Stimulated activated CD4-positive, alpha-beta T cell treated with anti-CD3 and anti-CD28 coated beads, Interleukin-1b, Interleukin-23, amount 100 ng/mL, for 24 hours (primary cell): ENCODE measurements at places on chromosomes 11 and 22.

GRCh38 chr11:34508524-34508923, 5.1 kb downstream of the ELF5 start:
- no peak for DNase-seq

DNA sequence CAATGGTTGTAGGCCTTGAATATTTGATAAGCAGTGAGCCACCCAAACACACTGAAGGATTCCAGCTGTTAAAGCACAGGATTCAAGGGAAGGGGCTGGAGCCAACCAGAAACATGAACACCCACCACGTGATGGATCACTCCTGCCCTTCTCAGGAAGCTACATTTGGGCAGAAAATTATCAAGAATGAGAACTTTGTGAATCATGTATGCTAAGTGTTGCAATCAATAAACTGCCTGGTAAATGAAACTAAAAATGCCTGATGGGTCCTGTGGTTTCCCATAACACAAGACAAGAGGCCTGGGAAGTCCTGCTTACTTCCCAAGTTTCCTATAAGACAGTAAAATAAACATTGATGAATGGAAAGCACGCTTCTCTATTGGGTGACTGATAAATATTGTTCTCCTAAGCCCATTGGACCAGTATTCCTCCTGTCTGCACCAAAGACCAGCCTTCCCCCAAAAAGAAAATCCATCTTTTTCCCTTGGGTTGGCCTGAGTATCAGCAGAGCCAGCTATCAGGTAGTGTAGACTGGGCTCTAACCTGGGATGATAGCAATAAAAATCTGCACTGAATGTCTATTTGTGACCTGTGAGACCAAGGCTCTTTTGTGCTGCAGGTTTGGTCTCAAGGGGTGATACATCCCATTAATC, 98.4 kb downstream of the CCDC83 start:
- no peak for DNase-seq

GRCh38 chr11:353179-353873, 16.0 kb upstream of the B4GALNT4 start:
- DNase-seq: no peak

GRCh38 chr11:121106812-121107211, 5.8 kb downstream of the TECTA start:
- no peak for DNase-seq

DNA sequence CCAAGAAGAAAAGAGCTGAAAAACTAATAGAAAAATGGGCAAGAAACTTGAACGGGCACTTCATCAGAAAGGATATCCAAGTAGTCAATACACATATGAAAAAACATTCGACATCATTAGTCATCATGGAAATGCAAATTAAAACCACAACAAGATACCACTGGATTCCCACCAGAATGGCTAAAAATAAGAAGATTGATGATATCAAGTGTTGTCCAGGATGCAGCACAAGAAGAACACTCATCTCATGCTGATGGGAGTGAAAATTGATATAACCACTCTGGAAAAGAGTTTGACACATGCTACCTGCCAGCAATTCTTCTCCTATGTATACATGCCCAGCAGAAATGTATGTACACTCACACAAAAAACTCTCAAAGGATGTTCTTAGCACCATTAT, 26.9 kb upstream of the SCUBE2 start:
- no peak for DNase-seq

- no peak for DNase-seq
Observed at GRCh38 chr22:46292732-46293131, 3.9 kb upstream of the GTSE1 start.

DNA sequence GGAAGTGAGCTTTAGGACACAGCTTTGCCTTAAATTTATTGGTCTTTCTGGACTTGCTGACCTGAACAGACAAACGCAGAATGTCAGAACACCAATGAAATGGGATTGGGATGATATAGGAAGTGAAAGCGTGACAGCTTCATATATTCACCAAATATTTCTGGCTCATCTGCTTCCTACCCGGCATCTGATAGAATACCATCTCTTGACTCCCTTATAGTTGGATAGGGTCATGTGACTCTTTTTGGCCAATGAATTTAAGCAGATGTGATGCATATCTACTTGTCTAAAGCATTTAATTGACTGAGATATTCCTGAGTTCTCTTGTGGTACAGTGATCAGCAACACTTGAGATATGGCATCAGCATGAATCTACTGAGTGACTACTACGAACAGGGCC, 2.5 kb upstream of the CAPRIN1 start:
- no peak for DNase-seq

GRCh38 chr11:59144579-59145345, 2.1 kb downstream of the FAM111A start:
- DNase-seq: peak; percentile 73
